ENCODE measurements at places on chromosomes 1 and 21. TPM values are rescaled to one million over a fixed set of nuclear protein-coding genes. Genes with fewer than 3 reads are reported as not detected.

DNA sequence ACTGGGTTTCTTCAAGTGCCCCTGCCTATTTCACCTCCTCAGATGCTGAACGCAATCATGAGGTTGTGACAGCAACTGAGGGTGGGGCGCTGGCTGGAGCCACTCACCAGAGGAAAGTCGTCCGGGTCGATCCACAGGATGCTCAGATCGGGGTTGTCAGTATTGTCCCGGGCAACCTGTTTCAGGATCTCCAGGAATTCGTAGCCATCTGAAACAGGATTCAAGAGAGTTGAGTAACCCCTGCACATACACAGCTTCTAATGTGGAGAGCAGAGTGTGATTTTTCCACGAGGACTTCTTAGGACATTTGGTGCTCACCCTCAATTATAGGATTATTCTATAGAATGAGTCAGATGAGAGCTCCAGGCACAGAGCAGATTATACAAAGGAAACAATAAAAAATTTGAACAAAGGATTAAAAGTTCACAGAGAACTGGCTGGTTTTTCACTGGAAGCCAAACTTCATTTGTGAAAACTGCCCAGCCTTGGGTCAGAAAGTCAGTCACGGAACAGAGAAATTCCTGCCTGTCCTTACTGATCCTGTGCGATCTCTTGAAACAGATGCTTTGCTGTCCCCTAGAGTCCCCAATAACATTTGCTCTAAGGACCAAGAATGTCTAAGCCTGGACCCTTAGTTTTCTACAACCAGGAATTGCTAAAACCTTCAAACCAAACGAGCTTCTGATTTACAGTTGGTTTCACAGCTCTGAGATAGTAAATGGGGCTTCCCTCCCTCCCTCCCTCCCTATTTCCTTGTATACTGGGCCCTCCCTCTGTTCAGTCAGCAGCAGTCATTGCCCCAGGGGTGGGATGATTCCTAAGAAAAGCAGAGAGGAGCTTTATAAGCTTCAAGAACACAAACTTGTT, 63.2 kb downstream of the CASQ2 start:
- DNase-seq = no peak

DNA sequence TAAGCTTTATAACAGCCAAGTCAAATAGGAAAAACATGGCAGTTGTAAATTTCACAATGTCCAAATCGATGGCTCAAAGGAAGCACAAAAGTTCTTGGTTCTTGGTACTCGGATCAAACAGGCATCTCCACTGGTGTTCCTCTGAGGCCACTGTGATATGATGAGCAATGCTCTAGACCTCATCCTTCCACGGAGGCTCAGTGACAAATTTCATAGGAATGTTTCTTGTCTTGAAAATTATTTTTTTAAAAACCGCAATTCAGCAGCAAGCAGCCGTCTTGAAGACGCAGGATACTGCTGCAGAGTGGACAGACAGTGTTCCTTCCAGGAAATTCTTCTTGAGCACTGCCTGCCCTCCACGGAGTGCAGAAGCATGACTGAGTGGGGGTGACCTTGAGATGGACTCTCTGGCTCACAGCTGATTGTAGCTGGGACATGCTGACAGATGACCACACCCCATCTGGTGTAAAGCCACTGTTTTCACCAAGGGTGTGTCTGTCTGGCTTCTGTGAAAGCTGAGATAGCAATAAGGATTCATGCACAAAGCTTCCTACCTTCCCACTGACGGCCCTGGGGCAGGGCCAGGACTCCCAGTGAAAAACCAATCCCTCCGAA, 61.9 kb downstream of the TIAM1 start:
- no peak for DNase-seq

GSTM2 gene
- 270 TPM for polyA plus RNA-seq

DNA sequence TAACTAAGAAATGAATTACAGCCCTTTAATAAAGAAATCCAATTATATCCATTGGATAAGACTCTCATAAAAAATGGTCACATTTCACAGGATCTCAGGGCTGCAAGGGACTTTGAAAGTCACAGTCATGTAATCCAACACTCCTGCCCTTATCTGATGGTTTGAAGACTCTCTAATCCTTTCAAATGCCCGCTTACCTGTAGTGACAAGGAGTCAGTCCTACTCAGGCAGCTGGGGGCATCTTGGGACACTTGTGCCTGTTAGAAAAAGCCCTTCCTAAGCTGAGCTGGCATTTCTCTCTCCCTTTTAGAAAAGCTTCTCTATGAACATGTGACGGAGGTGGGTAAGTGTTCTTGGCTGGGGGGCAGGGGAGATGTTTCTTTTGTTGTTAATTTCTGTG, 11.0 kb upstream of the ZNF691 start:
- no peak for DNase-seq

DNA sequence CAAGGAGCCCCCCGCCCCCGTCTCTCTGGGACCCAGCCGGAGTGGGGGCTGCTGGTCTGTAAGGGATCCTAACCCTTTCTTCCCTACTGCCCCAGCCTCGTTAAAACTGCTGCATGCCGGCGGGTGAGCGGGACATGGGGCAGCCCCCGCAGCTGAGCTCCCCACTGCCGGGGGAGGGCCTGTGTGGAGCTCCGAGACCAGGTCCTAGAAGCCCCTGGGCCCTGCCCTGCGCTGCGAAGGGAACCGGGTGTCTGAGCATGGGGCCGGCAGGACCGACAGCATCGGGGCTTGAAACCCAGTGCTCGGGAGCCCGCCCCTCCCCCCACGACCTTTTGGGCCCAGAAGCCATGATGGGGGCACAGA, 9.2 kb upstream of the COL6A1 start:
- DNase-seq = no peak

DNA sequence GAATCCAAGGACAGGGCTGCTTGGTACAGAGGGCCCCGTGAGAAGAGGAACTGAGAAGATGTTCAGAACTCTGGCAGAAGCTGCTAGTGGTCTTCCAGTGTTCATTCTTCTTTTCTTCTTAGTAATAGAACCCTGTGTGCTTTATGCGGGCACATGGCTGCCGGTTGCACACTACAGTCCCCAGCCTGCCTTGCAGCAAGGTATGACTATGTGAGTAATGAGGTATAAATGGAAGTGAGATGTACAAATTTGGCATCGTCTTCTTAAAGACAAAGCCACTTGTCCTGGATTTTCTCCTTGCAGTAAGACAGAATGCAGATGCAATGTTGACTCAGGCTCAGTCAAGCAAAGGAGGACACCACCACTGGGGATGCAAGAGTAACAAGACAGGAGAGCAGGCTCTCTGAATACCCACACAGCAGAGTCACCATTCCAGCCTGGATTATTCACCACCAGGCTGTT, 15.0 kb upstream of the ATP1B1 start:
- DNase-seq = no peak

SOX13 gene
- polyA plus RNA-seq = 53.9 TPM

DNA sequence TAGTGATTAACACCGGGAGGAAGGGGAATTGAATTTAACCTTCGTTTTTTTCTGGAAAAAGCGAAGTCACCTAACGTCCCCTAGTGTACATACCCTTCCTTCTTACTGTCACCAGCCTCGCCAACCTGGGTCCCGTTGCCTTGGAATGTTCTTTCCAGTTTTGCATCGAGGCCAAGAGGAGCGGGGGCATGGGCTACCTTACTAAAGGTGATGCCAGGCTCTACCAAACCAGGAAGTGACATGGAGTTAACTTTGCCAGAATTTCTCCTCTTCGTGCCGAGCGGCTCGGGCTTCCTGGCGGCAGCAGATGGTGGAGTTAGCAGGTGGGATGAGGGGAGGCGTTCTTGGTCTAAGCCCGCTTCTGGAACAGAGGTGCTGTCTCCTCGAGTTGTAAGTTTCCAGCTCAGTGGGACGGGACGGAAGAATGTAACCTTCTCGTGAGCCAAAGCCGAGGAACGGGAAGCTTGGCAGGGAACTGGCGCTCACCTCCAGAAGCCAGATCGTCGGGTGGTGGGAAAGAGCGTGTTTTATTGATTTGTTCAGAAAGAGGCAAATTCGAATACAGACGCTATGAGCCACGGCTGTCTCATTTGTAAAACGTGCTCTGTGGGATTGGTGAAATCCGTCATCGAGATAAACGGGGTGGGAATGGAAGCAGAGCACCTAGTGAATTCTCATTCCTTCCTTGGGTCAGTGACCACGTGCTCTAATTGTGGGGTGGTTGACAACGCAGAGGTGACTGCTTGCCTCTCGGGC, 486 bp downstream of the NIPAL3 start:
- DNase-seq = no peak

- DNase-seq = no peak
Observed at GRCh38 chr1:14910984-14911721, 242.4 kb upstream of the TMEM51 start.

GRCh38 chr21:21122680-21123079, 124.5 kb downstream of the NCAM2 start:
- no peak for DNase-seq

AGT gene
- polyA plus RNA-seq = 49.8 TPM

Measured in renal cortex interstitium (tissue), 15 donors.